CD4-positive, alpha-beta T cell treated with Interleukin-4 for 1 hour (primary cell): ENCODE measurements at places on chromosomes 1 and 21.

- DNase-seq, result no peak
Observed at GRCh38 chr1:225464851-225465792, 37.3 kb upstream of the LBR start.

- DNase-seq, result peak; percentile 43
Observed at GRCh38 chr21:34544032-34544496, 32.1 kb upstream of the KCNE1 start.

DNA sequence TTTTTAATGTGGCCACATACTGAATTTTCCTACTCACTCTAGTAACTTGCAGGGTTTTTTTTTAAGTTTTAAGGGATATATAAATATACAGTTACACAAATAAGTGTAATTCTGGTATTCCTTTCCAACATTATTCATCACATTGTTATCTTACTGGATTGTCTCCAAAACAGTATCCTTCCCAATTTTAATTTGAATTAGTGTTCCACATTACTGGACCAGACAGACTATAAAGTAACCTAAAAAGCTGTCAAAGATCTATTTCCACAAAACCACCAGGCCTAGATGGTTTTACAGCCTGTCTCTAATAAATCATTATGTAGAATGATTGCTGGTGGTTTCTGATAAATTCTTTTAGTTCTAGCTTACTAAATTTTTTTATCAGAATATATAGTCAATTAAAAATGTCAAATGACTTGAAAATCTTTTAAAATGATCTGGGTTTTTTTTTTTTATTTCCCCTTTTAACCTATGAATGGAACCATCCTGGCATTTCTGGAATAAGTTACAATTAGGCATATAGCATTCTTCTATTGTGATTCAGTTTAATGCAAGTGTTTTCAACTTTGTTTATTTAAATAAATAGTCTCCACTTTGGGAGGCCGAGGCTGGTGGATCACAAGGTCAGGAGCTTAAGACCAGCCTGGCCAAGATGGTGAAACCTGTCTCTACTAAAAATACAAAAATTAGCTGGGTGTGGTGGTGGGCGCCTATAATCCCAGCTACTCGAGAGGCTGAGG lies 59.3 kb downstream of the PACC1 start:
- DNase-seq, result no peak

DNA sequence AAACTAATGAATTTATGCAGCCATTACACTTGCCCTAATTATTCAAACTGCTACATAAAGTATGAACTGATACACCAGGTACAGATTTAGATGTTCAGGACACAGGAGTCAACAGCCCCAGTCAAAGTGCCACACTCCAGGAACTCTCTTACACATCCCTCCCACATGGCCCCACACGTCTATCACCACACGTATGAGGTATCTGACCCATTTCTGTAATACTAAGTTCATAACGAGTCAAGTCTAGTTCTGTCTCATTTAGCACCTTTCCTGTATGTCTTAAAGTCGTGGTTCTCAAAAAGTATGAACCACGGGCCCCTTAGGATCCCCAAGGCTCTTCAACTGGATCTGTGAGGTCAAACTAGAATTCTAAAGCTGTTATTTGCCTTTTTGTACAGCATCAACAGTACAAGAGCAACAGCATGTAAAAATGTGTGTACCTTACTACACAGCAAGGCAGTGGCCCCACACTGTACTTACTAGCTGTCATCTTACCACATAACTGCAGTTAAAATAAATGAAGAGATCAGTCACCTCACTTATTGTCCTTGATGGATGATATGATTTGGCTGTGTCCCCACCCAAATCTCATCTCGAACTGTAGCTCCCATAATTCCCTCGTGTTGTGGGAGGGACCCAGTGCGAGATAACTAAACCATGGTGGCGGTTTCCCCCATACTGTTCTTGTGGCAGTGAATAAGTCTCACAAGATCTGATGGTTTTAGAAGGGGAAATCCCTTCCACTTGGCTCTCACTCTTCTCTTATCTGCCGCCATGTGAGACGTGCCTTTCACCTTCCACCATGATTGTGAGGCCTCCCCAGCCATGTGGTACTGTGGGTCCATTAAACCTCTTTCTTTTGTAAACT lies 42.6 kb downstream of the SIPA1L2 start:
- no peak for DNase-seq

DNA sequence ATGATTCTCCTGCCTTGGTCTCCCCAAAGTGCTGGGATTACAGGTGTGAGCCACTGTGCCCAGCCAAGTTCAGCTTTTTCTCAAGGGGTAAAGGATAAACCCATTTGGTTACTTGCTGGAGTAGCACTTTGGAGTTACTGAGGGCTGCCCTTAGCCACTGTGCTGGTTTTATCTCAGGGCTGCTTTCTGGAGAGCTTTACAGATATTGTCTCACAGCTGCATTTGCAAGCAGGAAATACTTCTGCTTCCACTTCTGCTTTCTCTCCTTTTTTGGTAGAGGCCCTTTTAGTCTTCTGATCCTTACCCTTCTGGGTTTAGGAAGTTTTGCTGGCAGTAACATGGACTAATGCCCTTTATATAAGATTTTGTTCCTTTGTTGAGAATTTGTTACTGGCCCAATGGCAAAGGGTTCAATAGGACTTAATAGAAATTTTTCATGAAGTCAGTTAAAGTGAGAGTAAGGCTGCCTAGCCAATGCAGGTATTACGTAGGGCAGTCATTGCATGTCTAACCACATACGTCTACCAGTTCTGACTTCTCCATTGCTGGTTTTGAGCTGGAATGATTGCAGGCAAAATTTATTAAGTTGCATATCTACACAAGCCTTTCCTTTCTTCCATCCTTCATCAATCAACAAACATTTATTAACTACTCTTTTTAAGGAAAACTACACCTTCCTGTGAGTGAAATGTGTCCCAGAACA lies 24.4 kb downstream of the CAP1 start:
- DNase-seq, result no peak

GRCh38 chr1:2605509-2606395 lies 19.2 kb downstream of the PRXL2B start:
- DNase-seq, result peak; percentile 6

- no peak for DNase-seq
Observed at GRCh38 chr1:88514544-88515060, 169.5 kb upstream of the PKN2 start.

GRCh38 chr21:40049031-40049930 lies 182.0 kb downstream of the PCP4 start:
- no peak for DNase-seq

DNA sequence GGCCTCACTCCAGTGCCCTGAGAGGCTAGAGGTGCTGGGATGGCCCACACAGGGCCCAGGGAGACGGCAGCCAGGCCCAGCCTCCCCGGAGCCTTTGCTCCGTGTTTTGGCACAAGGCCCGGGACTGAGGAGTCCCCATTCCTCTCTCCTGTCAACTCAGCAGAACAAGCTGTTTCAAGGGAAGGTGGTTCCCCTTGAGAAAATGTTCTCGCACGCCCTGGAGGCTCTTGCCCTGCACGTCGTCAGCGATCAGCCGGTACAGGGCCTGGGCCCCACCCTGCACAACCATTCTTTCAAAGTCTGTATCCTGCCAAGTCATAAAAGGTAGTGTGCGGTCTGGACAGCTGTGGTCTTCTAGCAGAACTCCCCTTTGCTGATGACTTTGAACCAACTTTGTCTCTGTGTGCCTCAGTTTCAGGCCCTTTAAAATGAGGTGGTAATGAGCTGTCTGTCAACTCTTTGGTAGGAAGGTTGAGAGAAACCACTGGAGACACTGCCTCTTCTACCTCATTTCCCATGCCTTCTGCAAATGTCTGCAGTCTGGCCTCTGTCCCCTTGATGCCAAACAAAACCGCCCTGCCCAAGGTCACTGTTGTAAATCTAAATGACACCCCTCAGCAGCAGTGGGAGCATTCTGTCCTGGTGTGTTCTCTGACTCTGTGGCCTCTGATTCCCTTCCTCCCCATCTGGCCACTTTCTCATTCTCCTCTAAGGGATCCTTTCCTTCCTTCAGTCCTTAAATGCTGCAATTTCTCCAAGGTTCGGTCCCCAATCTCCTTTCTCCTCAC lies 138.6 kb upstream of the JUN start:
- peak; percentile 42 for DNase-seq

DNA sequence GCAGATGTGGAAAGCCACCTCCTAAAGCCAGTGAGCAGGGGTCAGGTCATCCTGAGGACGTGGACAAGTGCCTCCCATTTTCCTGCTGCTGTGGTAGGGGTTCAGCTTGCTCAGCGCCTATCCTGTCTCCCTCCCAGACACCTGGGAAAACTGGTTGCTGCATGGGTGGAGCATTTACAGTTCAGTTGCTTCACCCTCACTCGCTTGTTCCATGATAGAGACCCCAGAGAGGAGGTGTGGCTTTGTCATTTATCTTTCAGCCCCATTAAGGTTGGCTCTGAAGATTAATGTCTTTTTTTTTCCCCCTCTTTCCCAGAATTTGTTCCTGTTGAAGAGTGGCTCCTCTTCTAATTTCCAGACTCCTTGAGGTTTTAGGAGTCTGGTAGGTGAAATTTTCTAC lies 9.2 kb downstream of the VANGL1 start:
- DNase-seq, result no peak

- no peak for DNase-seq
Observed at GRCh38 chr1:62492521-62492920, 55.7 kb downstream of the USP1 start.

- no peak for DNase-seq
Observed at GRCh38 chr1:161229896-161230295, 4.0 kb downstream of the TOMM40L start.

DNA sequence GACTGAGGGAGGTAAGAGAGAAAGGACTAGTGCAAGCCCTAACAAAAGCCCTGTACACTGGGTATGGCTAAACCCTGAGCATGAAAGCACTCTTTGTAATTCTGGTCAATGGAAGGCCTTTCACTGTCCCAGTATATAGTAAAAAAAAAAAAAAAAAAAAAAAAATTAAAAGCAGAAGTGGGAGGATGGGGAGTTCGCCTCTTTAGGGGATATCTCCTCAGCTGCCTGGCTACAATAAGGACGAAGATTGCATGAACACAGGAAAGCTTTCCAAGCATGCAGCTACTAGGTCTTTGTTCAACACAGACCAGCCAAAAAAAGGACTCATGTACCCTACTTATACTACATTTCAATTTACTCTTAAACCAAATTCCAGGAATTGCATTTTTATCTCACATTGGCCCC lies 59.1 kb downstream of the EIF4G3 start:
- no peak for DNase-seq

GRCh38 chr1:41882068-41882477 lies 36.6 kb downstream of the HIVEP3 start:
- DNase-seq, result no peak
